CD4-positive, alpha-beta T cell treated with Interleukin-4 for 4 hours (primary cell): ENCODE measurements at places on chromosomes 13 and 19.

GRCh38 chr19:23075031-23075733 lies 41.6 kb upstream of the ZNF730 start:
- DNase-seq: no peak

GRCh38 chr19:7926727-7927604 lies 1.0 kb upstream of the CTXN1 start:
- DNase-seq: no peak

DNA sequence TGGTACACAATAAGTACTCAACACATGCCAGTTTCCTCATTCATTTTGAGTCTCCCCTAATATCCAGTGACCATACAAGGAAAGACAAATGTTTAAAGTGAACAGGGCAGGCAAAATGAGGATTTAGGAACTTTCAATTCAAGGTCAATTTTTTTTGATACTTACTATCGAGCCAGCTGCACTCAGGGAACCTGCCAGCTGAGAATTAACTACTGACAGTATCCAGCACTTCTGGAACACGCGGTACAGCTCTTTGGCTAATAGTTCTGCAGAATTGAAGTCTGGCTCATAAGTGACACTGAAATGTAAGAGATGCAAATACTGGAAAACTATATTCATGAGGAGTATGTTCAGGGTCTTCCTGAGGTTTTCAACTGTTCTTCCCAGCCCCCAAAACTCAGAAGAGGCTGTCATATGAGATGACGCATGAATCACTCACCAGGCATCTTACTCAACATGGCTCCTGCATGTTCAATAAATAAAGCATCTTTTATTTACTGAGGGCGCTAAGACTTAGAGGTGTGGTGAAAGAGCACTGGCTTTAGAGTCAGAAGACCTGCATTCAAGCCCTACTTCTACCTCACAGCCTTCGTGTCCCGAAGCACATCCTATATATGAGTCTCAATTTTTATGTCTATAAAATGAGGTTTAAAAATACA lies 25.6 kb downstream of the RUBCNL start:
- no peak for DNase-seq

- DNase-seq: no peak
Measured at GRCh38 chr19:18566953-18567352, 4.7 kb upstream of the UBA52 start.

GRCh38 chr13:40389081-40389641 lies 277.3 kb downstream of the FOXO1 start:
- DNase-seq: peak; percentile 44

- no peak for DNase-seq
Measured at GRCh38 chr13:23771552-23771951, 117.6 kb downstream of the MIPEP start.

GRCh38 chr13:52615134-52615801 lies 27.0 kb upstream of the HNRNPA1L2 start:
- no peak for DNase-seq

DNA sequence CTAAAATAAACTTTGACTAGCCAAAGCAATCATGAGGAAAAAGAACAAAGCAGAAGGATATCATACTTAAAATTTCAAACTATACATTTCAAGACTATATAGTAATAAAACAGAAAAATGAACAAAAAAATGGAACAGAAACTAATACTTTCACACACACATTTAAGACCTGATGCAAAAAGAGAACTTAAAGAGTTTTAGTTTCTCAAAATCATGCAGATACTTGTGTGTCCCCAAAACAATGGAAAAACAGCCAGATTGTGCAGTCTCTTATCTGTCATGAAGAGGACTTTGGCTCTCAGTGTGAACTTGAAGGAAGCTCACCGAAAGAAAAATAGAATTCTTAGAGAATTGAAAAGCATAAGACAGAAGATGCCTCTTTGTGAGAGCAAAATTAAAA lies 16.1 kb downstream of the ZNF506 start:
- DNase-seq: no peak

DNA sequence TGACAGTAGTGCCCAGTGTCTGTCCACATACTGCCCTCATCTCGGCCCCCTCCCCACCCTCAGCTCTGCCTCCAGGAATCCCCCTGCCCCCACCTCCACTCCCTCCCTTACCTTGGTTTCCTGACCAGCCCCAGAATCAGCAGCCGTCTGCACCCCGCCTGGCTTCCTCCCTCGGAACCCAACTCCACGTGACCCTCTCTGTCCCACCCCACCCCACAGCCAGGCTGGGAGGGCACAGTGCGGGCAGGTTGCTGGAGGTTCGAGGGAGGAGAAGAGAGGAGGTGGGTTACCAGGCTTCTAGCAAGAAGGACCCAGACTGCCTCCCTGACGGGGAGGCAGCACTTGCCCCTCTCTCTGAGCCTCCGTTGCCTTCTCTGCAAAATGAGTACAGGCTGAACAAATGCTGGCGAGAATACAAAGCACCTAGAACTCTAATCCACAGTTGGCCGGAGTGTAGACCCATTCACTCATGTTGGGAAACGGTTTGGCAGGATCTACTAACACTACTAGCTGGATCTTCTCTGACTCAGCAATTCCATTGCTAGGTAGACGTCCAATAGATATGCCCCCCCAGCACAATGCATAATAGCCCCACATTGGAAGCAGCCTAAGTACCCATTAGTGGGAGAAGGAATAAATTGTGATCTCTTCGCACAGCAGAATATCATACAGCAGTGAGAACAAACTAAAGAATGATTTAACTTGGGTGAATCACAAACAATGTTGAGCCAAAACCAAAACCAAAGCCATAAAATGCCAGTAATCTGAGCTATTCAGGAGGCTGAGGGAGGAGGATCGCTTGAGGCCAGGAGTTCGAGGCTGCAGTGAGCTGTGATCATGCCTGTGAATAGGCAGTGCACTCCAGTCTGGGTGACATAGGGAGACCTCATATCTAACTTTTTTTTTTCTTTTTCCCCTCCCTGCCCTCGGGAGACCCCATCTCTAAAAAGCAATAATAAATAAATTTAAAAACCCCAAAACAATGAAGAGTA lies at the start of gene RASAL3:
Gene RASAL3 (minus strand): TSS at position 151 of the 992 bp plus-strand sequence. CDS start 186 bp downstream, outside the sequence.
- DNase-seq: peak; percentile 82

- no peak for DNase-seq
Measured at GRCh38 chr13:42348576-42348975, 76.6 kb downstream of the AKAP11 start.

DNA sequence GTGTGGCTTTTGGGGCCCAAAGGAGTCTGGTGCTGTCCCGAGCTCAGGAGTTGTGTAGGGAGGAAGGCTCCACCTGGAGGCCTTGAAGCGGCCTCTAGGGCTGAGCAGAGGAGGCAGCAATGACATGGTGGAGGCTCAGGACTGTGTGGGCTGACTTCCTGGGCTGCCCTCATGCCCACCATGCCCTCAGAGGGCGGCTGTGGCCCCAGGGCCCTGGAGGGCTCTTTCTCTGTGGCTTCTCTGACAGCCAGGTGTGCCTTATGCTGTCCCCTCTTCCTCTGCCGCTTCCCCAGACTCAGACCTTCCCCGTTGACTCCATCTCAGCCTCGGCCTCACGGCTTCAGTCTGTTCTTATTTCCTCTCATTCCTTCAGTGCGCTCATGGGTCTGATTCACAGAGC lies 35.5 kb upstream of the ANKRD10 start:
- no peak for DNase-seq

DNA sequence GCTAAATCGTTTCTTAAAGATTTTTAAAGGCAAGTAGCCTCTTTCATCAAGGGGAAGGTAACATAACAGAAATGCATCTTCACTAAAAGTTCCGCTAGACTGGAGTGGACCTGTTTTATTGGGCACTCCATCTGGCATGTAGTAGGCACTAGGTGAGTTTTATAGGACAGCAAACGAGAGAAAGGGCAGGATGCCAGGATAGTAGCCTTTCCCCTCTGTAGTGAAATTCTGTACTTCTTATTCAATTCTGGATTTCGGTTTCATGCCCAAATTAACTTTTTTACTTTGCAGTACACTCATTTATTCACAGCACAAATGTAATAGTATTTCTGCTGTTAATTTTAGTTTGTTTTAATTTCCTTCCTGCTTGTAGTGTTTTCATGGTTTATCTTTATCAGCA lies 45.2 kb downstream of the GPR180 start:
- no peak for DNase-seq

DNA sequence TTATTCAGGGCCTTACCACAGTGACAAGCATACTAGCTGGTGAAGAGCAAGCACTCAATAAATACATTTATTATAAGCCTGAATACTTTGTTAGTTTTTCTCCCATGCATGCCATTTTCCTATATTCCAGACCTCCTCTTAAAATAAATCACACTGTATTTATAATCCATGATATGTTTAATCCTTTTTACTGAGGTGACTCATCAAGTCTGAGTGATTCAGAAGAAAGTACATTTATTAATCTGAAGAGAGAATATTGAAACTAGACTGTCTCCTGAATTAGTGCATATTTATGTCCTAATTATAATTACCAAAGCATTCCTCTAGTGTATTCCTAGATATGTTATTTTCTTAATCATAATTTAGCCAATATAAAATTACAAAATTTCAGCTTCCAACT lies 323.3 kb downstream of the NALCN start:
- no peak for DNase-seq

- peak; percentile 44 for DNase-seq
Measured at GRCh38 chr13:114067381-114067885, 65.0 kb downstream of the RASA3 start.

- peak; percentile 79 for DNase-seq
Measured at GRCh38 chr19:18251587-18252369, 22.5 kb downstream of the IQCN start.

DNA sequence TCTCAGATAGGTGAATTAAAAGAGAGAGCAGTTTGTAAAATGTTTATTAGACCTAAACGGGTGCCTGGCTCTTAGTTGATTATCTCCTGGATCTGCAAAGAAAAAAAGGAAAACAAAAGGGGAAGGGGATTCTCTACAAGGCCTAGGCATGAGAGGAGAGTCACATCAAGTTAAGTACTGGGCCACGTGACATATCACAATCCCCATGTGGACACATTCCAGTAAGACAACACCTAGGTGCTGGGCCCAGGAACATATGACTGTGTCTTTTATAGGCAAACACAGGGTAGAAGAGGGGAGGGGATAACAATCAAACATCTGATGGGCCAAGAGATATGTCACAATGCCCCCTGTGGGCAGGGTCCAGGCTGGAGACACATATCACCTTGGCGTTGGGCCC lies 4.2 kb upstream of the ZNF91 start:
- no peak for DNase-seq

DNA sequence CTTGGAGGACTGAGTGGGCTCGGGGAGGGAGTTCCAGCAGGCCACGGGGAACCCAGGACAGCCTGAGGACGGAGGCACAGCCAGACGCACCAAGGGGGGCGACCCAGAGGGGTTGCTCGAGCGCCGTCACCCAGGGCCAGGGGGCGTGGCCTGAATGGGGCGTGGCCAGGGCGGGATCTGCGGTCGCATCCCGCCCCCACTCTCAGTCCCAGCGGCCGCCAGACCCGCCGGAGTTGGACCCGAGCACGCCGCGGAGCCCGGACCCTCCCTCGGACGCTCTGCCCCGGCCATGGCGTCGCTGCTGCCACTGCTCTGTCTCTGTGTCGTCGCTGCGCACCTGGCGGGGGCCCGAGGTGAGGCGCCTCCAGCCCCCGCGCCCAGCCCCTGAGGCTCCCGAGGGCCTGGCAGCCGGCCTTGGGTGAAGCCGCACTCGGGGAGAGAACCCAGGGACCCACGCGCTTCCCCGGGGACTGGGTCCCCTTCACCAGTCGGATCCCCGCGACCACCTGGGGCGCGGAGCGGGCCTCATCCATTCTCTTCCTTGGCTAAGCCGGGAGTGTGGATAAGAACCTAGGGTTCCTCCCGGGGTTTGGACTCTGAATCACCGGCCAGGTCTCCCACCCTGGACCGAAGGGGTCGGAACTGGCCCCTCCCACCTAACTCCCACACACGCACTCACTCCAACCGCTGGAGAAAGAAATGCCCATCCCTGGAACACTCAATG lies at the start of gene CILP2:
Gene CILP2 (plus strand): TSS at position 205 of the 724 bp plus-strand sequence. CDS start 85 bp downstream, at position 290.
- DNase-seq: no peak

GRCh38 chr19:4773047-4773640 lies 18.4 kb upstream of the FEM1A start:
- DNase-seq: no peak

GRCh38 chr13:35964863-35965180 lies 166.4 kb downstream of the DCLK1 start:
- DNase-seq: no peak

GRCh38 chr13:39016787-39017186 lies 21.1 kb downstream of the PROSER1 start:
- peak; percentile 29 for DNase-seq

DNA sequence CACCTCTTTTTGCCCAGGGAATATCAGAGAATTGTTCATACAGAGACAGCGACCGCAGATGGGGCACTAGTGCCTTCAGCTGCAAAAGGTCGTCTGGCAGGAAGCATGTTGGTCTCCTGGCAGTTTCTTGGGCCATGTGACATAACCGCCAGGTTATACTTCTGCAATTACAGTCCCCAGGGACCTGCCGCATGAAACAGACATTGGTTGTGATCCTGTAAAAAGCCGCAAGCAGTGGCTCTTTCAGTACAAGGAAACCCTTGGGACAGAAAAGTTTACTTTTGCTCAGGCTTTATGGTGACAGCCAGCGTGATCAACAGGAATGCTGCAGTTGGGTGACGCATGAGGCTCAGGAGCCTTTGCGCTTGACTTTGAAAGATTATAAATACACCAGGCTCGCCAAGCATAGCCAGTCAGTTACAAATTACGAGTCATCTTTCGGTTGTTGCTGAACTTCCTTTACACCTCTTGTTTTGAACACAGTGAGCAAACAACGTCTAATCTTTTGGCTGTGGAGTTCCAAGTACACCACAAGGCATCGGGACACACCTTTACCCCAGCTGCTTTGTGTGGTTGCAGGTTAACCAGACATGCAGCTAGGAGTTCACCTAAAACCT lies 50.5 kb upstream of the UBE2L5 start:
- DNase-seq: peak; percentile 92

DNA sequence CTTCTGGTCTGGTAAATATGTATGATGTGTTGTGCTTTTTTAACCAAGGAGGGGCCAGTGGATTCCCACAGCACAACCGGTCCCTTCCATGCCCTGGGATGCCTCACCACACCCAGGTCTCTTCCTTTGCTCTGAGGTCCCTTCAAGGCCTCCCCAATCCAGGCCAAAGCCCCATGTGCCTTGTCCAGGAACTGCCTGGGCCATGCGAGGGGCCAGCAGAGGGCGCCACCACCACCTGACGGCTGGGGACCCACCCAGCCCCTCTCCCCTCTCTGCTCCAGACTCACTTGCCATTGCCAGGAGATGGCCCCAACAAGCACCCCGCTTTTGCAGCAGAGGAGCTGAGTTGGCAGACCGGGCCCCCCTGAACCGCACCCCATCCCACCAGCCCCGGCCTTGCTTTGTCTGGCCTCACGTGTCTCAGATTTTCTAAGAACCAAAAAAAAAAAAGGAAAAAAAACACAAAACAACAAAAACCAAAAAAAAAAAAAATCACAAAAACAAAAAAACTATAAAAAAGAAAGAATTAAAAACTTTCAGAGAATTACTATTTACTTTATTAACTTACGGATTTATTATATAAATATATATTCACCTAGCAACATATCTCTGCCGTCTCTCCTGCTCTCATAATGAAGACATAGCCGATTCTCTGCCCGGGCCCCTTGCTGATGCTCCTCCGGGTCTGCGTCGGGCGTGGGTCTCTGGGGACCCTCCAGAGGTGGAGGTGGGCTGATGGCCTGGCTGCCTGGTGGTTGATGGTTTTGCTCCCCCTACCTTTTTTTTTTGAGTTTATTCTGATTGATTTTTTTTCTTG lies 14.4 kb downstream of the CAPN12 start:
- peak; percentile 67 for DNase-seq
